ENCODE measurements at places on chromosomes 3 and 15.
A peak's percentile ranks its signal among the peaks of the same experiment; 100 is the strongest.

GRCh38 chr3:5194341-5194740 lies 6.8 kb downstream of the EDEM1 start:
- DNase-seq, result no peak

DNA sequence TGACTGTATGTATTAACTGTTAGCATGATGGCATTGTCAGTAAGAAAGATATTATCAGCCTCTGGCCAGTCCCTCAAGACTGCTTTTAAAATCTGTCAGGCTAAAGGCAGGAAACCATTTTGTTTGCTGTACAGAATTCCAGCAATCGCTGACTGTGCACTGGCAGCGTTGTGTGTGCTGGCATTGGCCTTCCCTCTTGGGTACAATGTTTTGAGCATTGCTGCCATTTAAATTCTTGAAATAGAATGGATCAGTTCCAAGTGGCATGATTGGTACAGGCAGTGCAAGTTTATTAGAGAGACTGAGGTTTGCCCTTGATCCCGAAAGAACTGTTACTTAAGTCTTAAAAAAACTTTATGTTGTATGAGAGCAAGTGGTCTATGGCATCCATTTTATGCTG lies 788.7 kb downstream of the OTOL1 start:
- DNase-seq, result no peak

GRCh38 chr3:113912552-113913236 lies 35.1 kb upstream of the ZDHHC23 start:
- DNase-seq, result no peak

DNA sequence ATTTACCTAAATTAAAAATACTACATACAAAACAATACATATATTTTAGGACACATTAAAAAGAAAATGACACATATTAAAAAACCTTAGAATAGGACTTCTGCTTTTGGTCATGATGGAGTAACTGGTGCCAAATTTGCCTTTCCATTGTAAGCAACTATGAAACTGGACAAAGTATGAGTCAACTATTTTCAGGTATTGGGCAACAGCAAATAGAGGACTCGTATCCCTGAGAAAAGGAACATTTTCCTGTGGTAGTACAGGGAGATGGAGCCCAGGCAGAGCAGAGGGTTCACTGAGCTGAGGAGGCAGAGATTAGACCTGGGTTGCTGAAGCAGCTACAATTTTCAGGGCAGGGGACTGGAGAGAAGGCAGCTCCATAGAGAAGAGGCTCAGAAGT lies 14.7 kb downstream of the CCR1 start:
- no peak for DNase-seq

- DNase-seq, result no peak
Observed at GRCh38 chr15:41115161-41115651, 874 bp downstream of the INO80 start.

GRCh38 chr3:172965256-172965655 lies 175.8 kb downstream of the SPATA16 start:
- DNase-seq, result no peak

DNA sequence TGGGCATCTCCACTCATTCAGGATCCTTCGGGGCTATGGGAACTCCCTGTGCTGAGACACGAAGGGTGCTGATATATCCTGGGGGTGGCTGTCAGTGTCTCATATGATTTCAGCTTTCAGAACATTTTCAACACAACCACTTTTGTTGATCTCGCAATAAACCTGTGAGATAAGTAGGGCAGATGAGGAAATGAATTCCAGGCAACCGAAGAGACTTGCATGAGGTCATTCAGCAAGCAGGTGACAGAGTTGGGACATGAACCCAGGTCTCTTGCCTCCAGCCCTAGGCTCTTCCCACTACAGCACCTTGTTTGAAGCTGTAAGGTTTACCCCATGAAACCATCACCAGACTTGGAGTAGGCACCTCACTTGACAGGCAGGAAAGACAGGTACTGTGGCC lies 16.6 kb downstream of the DUOX1 start:
- no peak for DNase-seq

GRCh38 chr3:143840636-143841035 lies 7.6 kb downstream of the SLC9A9 start:
- no peak for DNase-seq

GRCh38 chr3:154730186-154730585 lies 300.2 kb upstream of the GPR149 start:
- DNase-seq, result no peak

GRCh38 chr15:64460724-64461720 lies 644 bp downstream of the ZNF609 start:
- peak; percentile 30 for DNase-seq

DNA sequence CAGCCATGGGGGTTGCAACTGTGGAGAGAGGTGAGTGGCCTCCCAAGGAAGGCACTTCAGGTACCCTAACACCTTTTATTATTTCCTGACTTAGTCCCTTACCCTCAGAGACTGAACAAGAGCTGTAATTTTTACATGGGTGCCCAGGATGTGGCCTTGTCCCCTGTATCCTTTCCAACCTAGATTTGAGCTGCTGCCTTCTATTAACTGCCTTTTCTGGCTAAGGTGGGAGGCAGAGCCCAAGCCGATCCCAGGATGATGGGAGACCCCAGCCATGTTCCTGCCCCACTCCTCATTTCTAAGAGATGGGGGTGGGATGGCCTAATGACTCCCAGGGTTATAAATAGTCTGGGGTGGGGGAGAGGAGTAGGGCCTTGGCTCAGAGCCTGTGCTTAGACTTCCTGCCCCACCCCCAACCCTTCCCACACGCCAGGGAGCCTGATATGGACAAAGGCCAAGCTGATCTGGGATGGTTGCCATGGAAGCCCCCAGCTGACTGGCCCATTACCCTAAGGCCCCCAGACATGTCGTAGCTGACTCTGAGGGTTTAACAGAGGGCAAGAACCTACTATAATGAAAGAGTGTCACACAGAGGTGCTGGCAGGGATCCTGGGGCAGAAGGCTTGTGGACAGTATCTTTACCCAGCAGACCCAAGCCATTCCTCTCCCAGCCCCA lies 1.9 kb downstream of the KLHDC8B start:
- DNase-seq, result no peak

GRCh38 chr3:186596568-186597287 lies 16.1 kb upstream of the AHSG start:
- DNase-seq, result no peak

GRCh38 chr3:100779480-100779879 lies 70.2 kb downstream of the TFG start:
- no peak for DNase-seq

DNA sequence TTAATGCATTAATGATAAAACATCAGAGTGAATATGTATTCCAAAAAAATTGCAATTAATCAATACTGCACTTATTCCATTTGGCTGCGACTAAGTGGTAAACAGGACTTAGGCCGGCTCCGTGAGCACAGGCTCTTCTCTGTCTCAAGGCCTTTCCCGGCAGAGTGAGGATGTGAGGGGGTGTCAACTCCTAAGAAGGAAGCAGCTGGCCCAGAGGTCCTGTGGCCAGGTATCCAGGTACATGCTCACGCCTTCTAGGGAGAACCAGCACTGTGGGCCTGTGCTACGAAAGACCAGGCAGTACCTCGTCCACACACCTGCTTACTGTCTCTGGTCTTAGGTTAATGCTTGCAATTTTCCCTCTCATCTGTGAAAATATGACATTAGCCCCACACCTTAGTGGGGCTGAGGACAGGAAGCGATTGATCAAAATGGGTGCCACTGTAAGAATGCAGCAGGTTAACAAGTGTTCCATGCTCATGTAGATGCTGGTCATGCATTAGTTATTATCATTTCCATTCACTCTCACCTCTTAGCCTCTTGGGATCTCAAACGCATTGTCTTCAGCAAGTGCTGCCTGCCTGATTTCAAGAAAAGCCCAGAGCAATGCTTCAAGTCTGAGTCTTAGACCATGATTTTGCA lies 175.3 kb downstream of the ABHD5 start:
- no peak for DNase-seq

DNA sequence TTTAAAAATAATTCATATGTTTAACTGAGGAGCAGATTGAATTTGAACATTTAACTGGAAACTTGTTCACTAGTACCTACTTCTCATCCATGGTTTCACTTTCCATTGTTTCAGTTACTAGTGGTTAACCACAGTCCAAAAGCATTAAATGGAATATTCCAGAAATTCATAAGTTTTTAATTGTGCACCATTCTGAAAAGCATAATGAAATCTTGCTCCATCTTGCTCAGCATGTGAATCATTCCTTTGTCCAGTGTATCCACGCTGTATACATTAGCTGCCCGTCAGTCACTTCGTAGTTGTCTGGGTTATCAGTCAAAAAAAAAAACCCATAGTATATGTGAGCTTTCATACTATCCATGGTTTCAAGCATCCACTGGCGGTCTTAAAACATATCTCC lies 217.6 kb downstream of the TPRG1 start:
- DNase-seq, result no peak

DNA sequence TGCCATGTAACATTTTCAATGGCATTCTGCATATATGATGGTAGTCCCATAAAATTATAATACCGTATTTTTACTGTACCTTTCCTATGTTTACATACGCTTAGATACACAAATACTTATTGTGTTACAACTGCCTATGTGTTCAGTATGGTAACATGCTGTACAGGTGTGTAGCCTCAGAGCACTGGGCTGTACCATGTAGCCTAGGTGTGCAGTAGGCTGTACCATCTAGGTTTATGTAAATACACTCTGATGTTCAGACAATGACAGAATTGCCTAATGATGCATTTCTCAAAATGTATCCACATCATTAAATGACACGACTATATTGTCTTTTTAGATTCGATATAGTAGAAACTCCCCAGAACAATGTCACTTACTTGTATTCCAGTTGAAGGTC lies 22.7 kb downstream of the CD80 start:
- DNase-seq, result no peak

GRCh38 chr3:6753536-6753935 lies 107.4 kb upstream of the GRM7 start:
- DNase-seq, result no peak

- DNase-seq, result no peak
Observed at GRCh38 chr3:64594134-64594533, 93.7 kb downstream of the ADAMTS9 start.

DNA sequence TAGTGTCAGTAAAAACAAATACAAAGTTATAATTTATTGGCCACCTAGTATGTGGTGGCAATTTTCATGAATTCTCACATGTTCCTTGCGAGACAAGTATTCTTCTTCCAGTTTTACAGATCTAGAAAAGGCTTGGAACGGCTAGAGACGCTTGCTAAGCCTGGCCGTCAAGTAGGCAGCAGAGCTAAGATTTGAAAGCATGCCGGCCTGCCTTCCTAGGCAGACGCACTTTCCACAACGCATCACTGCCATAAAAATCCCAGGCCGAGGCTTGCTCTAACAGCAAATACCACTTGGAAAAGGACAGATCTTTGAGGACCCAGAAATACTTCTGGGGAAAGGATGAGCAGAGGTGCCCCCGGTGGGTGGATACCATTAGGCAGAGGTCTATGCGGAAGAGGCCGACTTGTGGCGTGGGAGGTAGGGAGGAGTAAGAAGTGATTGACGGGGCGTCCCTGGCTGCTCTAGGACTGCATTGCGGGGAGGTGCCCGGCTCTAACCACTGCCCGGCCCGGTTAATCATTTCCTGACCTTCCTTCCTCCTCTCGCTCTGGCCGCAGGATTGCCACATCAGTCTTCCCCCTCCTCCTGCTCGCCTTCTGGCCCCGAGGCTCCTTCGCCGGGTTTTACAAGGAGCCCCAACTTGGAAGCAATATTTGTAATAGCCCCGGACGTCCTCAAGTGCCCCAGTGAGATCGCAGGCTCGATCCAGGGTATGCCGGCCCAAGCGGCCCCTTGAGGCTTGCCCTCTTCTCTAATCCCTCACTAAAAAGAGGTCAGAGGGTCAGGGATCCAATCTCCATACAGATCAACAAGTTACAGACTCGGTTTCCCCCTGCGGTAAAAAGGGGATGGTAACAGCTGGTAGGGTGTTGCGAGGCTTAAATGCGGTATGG lies 1.3 kb upstream of the USP3 start:
- DNase-seq, result peak; percentile 56

DNA sequence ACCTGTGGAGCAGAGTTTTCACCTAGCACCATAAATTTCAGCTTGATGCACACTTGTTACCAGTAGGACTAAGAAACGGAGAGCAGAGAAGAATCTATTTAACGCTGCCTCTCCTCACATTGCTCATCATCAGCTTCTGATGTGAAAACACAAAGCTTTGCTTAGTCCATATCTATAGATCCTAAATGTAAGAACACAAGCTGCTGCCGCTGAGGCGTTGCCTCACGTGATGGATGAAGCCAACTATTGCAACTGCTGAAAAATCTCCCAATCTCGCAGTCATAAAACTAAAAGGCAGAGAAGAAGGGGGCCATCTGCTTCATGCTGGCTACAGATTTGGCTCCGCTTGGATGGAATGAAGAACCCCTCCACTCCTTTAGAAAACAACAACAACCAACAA lies 42.7 kb downstream of the CADPS start:
- DNase-seq, result no peak

GRCh38 chr15:72319360-72319984 lies 485 bp downstream of the CELF6 start:
- DNase-seq, result peak; percentile 45

- DNase-seq, result no peak
Observed at GRCh38 chr15:79089890-79090486, 592 bp downstream of the RASGRF1 start.

- DNase-seq, result no peak
Observed at GRCh38 chr3:195319060-195319459, 48.1 kb upstream of the XXYLT1 start.

Data from stimulated activated CD4-positive, alpha-beta T cell treated with anti-CD3 and anti-CD28 coated beads, Interleukin-12 subunit alpha, Interleukin-12 subunit beta, amount 100 ng/mL, for 4 hours (primary cell).